Activated CD8-positive, alpha-beta memory T cell treated with anti-CD3 and anti-CD28 coated beads for 4 hours (primary cell): ENCODE measurements at places on chromosomes 11 and 22.

DNA sequence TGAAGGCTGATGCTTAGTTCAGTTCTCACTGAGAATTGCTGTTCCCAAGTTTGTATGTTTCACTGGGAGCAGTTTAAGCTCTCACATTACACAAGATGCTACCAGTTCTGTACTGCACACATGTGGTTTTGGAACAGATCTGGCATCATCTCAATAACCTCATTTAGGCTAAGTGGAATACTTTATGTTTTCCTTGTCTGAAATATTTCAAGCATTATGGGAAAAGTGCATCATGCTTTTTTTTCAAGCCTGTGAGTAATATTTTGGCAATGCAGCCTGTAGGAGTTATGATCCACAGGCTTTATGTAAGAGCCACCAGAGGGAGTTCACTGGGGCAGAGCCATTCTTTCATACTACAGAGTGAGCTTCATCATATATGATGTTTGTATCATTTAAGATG, 141.5 kb downstream of the OR4C45 start:
- no peak for DNase-seq

- DNase-seq: no peak
Measured at GRCh38 chr22:46039535-46039934, 62.6 kb upstream of the WNT7B start.

DNA sequence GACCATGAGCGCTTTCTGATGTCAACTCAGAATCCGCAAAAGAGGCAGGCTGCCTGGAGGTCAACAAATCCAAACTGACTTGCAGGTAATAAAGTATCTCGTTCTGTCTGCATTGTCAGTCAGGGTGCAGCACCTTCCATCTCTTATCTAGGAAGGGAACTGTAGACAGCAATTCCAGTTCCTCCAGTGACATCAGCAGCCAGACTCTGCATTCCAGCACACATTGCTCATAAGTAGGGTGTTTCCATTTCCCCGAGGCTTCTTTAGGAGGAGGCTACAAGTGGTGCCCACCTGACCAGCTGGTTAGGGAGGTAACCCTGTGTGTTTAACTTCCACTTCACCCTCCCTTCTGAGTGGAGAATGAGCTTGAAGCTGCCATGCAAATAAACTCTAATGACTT, 53.3 kb downstream of the NTM start:
- DNase-seq: no peak

DNA sequence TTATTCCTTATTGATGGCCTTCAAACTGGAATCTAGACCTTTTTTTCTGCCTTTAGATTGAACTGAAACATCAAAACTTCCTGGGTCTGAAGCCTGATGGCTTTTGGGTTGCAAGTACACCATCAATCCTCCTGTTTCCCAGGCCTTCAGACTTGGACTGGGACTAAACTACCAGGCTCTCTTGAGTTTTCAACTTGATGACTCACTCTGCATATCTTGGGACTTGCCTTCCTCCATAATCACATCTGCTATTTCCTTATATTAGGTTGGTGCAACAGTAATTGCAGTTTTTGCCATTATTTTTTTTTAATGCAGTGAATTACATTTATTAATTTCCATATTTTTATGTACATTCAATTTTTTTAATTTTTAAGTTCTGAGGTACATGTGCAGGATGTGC, 7.0 kb downstream of the OR51B5 start:
- DNase-seq: no peak

- DNase-seq: no peak
Measured at GRCh38 chr11:126502982-126503381, 147.5 kb downstream of the ST3GAL4 start.

GRCh38 chr11:134126217-134126822, 57.4 kb downstream of the JAM3 start:
- DNase-seq: no peak

GRCh38 chr11:82174610-82175009, 559.1 kb downstream of the FAM181B start:
- no peak for DNase-seq

GRCh38 chr11:96284917-96285316, 58.1 kb downstream of the MAML2 start:
- no peak for DNase-seq

DNA sequence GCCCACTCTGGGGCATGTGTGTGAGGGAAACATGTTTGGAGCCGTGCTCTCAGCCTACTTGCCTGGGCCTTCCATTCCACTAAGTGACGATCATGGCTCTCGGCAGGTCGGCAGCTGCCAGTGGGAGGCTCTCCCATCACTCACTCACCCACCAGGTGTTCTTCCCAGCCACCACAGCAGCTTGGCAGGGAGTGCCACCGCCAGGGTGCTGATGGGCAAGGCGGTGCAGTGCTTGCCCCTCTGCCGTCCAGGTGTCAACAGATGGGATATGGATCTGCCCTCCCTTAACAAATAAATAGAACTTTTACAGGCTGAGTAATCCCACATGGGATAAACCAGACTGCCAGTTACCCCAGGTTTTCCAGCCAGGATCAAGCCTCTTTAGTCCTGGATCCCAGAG, 205.5 kb upstream of the TMEM45B start:
- no peak for DNase-seq

GRCh38 chr11:119673759-119674336, 55.2 kb downstream of the NECTIN1 start:
- DNase-seq: no peak

DNA sequence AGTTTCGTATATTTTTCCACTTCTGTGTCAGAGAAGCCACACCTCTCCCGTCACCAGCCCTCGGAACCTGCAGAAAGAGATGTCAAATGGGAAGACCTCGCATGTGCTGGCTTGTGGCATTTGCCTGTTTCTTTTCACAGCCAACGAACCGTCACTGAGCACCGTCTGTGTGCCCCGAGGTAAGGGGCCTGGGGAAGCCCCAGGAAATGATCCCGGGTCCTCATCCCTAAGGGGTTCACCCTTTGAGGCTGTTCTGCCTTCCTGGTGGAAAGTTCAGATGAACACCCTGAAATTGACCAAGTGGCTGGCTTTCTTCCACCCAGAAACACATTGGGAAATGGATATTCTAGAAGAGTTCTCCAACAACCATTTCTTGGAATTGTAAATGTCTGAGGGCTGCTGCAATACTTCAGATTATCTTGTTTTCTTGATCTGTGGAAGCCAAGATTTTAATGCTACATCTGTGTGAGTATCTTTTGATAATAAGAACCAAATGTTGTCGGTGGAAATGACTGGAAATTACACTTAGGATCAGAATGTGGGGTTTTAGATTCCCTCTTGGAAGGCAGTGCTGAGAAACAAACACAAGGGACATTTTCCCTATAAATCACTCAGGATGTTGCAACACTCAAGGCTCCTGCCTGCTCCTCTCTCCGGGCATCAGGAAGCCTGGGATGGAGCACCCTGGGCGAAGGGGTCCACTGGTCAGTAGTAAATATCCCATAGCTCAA, 37.6 kb downstream of the RIBC2 start:
- no peak for DNase-seq

DNA sequence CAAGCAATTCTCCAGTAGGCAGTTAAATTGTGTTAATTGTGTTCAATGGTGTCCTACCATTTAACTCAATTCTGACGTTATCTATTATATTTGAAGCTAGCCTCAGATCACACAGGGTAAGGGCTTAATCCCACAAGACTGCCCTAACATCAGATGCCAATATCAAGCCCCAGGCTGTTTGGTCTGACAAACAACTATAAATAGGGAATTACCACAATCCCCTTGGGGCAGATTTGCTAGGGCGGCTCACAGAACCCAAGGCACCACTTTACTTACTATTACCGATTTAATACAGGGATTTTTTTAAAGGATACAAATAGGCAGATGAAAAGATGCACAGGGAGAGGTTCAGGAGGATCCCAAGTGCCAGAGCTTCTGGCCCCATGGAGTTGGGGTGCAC, 678.4 kb downstream of the OPCML start:
- DNase-seq: no peak

GRCh38 chr22:36206255-36206654, 4.6 kb upstream of the APOL4 start:
- no peak for DNase-seq

DNA sequence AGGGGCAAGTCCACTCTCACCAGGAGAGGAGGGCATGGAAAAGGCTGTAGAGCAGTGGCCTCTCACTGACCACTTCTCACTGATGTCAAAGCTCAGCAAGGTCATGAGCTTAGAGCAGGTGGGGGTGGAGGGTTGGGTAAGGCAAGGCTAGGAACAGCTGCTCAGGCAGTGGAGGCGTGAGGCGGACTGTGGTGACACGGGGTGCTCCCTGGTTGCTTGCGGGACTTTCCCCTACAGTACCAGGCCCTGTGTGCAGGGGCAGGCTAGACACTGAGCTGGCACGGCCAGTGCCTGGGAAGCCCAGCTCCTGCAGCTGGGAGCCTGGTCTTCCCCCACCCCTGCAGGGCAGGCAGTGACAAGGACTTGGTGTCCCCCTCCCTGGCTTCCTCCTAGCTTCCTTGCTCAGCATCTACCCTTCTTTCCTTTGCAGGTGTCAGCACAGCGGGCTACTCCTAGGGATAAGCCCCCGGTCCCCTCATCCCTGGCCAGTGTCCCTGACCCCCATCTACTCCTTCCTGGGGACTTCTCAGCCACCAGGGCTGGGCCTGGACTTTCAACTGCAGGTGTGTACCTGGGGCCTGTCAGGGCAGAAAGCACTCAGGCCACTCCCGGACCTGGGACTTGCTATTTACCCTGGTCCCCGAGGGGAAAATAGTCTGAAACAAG, 45.6 kb downstream of the PISD start:
- DNase-seq: no peak

DNA sequence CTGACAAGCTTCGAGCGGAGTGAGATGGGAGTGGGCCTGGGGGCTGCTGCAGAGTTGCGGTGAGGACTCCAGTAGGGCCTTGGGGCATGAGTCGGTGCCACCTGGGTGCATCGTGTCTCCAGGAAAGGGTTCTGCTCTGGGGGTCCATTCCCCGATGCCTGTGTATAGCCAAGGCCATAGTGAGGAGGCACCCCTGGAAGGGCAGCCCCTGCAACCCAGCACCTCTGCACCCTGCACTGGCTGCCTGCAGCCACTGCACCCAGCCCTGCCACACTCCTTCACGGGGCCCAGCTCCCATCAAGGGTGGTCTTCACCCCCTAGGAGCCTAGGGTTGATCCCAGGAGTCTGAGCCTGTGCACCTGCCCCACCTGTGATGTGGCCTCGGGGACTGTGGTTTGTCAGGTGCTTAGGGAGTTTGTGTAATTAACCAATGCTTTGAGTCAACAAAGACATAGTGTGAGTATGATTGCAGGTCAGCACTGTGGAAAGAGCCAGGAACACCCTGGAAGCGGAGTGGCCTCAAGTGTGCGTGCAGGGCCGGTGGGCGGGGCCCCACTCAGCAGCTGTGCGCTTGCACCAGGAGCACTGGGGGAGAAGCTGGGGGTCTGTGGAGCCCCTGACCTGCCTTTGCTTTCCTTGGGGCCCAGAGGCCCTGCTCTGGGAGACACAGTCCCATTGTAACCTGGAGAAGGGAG, 1299.3 kb downstream of the BRD1 start:
- no peak for DNase-seq
